Upper lobe of right lung (tissue), 1 donor: ENCODE measurements at places on chromosomes 3 and 15. TPM values are rescaled to one million over a fixed set of nuclear protein-coding genes. Genes with fewer than 3 reads are reported as not detected.

DNA sequence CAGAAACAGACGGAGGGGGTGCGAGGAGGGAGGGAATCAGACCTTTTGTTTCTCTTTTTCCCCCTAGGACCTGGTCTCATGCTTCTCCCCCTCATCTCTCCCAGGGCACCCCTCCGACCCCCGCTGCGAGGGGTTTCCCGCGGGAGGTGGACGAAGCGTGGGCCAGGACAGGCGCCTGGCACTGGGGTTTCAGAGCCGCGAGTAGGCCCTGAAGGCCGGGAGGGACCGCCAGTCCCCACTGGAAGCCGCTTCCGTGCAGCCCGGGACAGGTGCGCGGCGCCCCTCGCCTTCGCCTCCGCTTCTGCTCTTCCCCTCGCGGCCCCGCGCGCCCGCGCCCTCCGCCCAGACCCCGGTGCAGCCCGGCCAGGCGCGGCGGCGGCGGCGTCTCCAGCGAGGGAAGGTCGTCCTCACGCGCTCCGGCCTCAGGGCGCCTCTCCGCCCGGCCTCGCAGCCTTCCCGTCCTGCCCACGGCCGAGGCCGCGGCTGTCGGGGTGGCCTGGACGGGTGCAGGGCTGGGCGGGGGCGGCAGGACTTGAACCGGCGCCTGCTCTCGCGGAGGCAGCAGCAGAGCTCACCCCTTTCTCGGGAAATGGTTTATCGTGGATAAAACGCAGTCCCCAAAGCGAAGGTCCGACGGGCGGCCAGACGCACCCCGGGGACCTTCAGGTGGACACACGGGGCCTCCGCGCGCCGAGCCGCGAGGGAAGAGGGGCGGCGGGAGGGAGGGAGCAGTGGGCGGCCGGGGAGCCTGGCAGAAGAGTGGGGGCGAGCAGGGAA, 31.5 kb upstream of the ADAMTS17 start:
- H3K4me1 ChIP-seq: no peaks in the 10 kb centered on the region
- H3K27me3 ChIP-seq: peaks cover 32% of the 10 kb centered on the region
- peak overlapping the region; percentile 44 for H3K4me3 ChIP-seq
- no peaks in the 10 kb centered on the region for H3K36me3 ChIP-seq
- DNase-seq: no peak

DNA sequence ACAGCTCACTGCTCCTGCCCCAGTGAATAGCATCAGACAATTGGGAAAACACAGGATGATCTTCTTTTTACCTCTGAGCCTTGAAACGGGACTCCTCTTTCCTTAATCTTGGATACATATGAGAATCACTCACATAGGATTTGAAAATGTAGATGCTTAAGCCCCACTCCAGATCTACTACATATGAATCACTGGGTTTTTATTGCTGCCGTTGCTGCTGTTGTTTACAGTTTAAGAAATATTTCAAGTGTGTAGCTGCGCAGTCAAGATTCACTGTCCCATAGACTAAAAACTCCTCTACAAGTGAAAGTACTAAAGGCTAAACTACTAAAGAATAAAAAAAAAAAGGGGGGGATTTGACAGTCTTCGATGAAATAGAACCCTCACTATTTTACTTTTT, 765.9 kb downstream of the NTRK3 start:
- H3K36me3 ChIP-seq: no peaks in the 10 kb centered on the region
- no peak for DNase-seq

DNA sequence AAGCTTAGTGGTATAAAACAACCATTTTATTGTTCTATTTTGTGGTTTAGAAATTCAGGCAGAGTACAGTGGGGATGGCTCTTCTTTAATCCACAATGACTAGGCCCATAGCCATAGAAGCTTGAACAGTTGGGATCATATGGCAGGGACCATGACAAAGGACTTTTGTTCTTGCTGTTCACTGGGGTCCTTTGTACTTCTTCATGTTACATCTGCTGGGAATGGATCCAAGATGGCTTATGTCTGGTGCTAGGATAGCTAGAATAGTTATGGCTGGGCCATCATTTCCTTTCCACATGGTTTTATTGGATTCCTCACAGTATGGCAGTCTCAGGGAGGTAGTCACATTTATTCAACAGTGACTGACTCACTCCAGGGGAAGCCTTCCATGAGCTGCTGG, 427.9 kb upstream of the AGTR1 start:
- DNase-seq: no peak
- H3K4me1 ChIP-seq: no peaks in the 10 kb centered on the region
- no peaks in the 10 kb centered on the region for H3K27me3 ChIP-seq
- no peaks in the 10 kb centered on the region for H3K36me3 ChIP-seq
- H3K4me3 ChIP-seq: no peak overlapping the region
- H3K27ac ChIP-seq: no peak overlapping the region

- H3K4me3 ChIP-seq: no peak overlapping the region
- DNase-seq: no peak
Observed at GRCh38 chr3:108985844-108986243, 32.2 kb upstream of the GUCA1C start.

DNA sequence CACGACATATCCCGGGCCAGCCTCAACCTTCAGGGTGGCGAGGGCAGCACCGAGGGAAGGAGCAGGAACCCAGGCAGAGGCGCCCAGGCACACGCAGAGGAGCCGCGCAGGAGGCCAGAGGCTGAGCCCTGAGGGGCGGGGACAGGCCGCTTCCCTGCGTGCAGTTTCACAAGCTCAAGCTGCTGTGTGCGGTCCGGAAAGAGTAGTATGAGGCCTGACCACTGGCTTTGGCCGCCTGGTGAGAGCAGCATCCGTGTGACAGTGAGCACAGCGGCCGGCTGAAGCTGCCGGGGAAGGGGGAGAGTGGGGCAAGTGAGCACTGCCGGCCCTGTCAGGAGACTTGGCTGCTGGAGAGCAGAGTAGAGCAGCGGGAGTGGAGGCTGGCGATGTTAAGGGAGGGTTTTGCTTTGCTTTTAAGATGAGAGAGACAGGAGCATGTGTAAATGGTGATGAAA, 8.7 kb downstream of the ZDHHC19 start:
- no peaks in the 10 kb centered on the region for H3K36me3 ChIP-seq
- peaks cover 6% of the 10 kb centered on the region for H3K4me1 ChIP-seq
- H3K4me3 ChIP-seq: no peak overlapping the region
- peak; percentile 81 for DNase-seq
- H3K27me3 ChIP-seq: no peaks in the 10 kb centered on the region
- H3K27ac ChIP-seq: peak overlapping the region; percentile 2

GRCh38 chr15:96186105-96186504, 144.4 kb upstream of the NR2F2 start:
- no peaks in the 10 kb centered on the region for H3K36me3 ChIP-seq
- no peak for DNase-seq
- H3K4me3 ChIP-seq: no peak overlapping the region
- peaks cover 5% of the 10 kb centered on the region for H3K4me1 ChIP-seq
- H3K27me3 ChIP-seq: no peaks in the 10 kb centered on the region
- no peak overlapping the region for H3K27ac ChIP-seq

DNA sequence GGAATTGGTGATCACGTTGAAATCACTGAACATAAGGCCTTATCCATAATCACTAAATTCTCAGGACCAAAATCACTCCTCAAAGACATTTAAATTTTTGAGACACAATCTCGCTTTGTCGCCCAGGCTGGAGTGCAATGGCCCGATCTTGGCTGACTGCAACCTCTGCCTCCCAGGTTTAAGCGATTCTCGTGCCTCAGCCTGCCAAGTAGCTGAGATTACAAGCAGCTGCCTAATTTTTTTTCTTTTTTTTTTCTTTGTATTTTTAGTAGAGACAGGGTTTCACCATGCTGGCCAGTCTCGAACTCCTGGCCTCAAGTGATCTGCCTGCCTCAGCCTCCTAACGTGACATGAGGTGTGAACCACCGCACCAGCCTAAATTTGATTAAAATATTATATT, 61.7 kb downstream of the PLOD2 start:
- no peak for DNase-seq
- H3K27ac ChIP-seq: no peak overlapping the region
- no peaks in the 10 kb centered on the region for H3K4me1 ChIP-seq
- no peaks in the 10 kb centered on the region for H3K36me3 ChIP-seq

DNA sequence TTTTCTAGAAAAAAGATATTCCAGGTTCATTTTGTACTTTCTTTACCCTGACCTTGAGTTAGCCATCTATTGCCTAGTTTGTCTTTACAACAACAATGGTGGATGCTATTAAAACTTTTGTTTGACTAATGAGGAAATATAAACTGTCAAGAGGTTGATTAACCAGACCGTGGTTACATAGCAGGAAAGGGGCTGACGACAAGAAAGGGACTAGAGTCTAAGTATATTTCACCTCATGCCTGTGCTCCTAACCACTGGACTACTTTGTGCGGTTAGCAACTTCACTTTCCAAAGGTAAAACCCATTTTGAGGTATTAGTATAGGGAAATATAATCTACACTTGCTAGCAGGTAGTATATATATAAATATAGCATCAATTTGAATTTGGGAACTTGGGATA, 327.1 kb downstream of the SATB1 start:
- H3K27me3 ChIP-seq: no peaks in the 10 kb centered on the region
- H3K27ac ChIP-seq: no peak overlapping the region
- no peak overlapping the region for H3K4me3 ChIP-seq
- no peaks in the 10 kb centered on the region for H3K4me1 ChIP-seq
- no peak for DNase-seq
- no peaks in the 10 kb centered on the region for H3K36me3 ChIP-seq

DNA sequence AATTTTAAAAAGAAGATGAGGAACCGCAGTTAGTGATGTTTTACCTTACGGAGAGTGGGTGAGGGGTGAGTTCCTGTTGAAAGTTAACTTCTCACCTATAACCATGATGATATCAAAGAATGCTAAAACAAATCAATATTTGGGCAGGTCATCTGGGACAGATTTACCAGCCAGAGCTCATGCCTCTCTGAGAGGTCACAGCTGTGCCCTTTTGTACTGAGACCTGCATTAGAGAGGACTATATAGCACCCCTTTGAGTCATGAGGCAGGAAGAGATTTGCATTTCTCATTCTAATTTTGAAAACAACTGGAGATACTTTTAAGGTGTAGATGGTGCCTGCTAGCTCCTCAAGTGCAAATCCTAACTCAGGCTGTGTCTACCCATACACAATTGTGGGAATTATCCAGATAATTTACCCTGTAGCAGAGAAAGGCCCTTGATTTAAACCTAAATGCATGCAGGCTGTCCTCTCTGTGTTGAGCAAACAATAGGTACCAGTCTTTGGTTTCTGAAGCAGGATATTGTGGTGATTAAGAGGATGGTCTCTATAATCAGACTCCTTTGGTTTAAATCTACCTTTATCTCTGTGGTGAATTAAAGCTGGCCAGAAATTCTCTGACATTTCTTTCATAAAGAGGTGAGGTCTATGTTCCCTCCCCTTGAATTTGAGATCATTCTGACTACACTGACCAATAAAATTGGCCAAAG, 5.8 kb upstream of the TM4SF4 start:
- no peak for DNase-seq
- H3K27ac ChIP-seq: no peak overlapping the region
- H3K4me3 ChIP-seq: no peak overlapping the region
- no peaks in the 10 kb centered on the region for H3K36me3 ChIP-seq

GRCh38 chr3:29410660-29411405, 130.0 kb downstream of the RBMS3 start:
- no peak overlapping the region for H3K27ac ChIP-seq
- no peak for DNase-seq
- H3K4me3 ChIP-seq: no peak overlapping the region
- peaks cover 30% of the 10 kb centered on the region for H3K4me1 ChIP-seq

- H3K36me3 ChIP-seq: no peaks in the 10 kb centered on the region
- H3K27me3 ChIP-seq: no peaks in the 10 kb centered on the region
- H3K4me3 ChIP-seq: no peak overlapping the region
- no peak overlapping the region for H3K27ac ChIP-seq
Observed at GRCh38 chr3:15527031-15527459, 5.5 kb upstream of the COLQ start.

GRCh38 chr3:157182879-157183278, 22.9 kb upstream of the CCNL1 start:
- no peaks in the 10 kb centered on the region for H3K36me3 ChIP-seq
- no peaks in the 10 kb centered on the region for H3K27me3 ChIP-seq
- H3K4me1 ChIP-seq: no peaks in the 10 kb centered on the region
- no peak for DNase-seq
- H3K27ac ChIP-seq: no peak overlapping the region

DNA sequence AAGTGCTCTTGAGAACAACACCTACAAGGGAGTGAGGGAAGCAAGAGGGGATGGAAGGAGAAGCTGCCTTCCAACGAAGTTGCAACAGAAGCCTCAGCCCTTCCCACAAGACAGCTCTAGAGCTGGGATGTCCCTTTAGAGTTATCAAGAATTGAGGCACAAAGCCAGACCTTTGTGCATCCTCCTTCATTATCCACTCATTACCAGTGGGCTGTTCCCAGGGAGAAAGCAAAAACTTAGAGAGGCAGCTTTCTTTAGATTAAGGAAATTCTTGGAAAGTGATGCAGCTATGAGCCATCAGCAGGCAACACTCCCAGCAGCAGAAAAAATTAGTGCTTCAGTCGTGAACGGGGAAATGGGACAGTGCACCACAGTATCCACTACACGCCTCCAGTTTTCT, 10.6 kb upstream of the CD96 start:
- DNase-seq: no peak
- no peak overlapping the region for H3K4me3 ChIP-seq
- no peaks in the 10 kb centered on the region for H3K4me1 ChIP-seq
- no peak overlapping the region for H3K27ac ChIP-seq
- no peaks in the 10 kb centered on the region for H3K27me3 ChIP-seq

- H3K4me1 ChIP-seq: peaks cover 22% of the 10 kb centered on the region
- peaks cover 9% of the 10 kb centered on the region for H3K27me3 ChIP-seq
- no peak for DNase-seq
- H3K36me3 ChIP-seq: no peaks in the 10 kb centered on the region
Observed at GRCh38 chr15:48965972-48966371, 2.3 kb upstream of the SHC4 start.

DNA sequence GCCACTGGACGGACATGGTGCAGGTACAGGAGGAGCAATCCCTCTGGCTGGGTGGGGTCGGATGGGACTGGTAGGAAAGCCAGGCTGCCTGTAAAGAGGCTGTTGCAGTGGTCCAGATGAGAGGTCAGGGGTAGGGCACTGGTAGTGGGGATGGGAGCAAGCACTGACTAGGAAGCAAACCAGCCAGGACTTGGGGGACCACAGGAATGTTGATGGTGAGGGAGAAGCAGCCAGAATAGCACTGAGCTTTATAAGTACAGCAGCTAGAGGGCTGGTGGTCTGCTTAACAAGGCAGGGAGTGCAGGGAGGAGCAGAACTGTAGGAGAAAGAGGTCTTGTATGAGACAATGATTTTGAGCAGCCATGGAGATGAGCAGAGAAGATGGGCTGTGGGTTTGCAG, 38.7 kb upstream of the PTPN23 start:
- no peaks in the 10 kb centered on the region for H3K27me3 ChIP-seq
- peaks cover 77% of the 10 kb centered on the region for H3K36me3 ChIP-seq
- no peaks in the 10 kb centered on the region for H3K4me1 ChIP-seq

- no peaks in the 10 kb centered on the region for H3K27me3 ChIP-seq
- H3K27ac ChIP-seq: peak overlapping the region; percentile 55
- H3K4me1 ChIP-seq: peaks cover 23% of the 10 kb centered on the region
- DNase-seq: peak; percentile 67
- H3K4me3 ChIP-seq: peak overlapping the region; percentile 63
Observed at GRCh38 chr3:61563313-61564271, 2.2 kb downstream of the PTPRG start.

UROC1 gene
- not detected for total RNA-seq

ZNF710 gene
- 47.9 TPM for total RNA-seq

MOBP gene
- total RNA-seq: not detected

DAZL gene
- total RNA-seq: not detected

IL1RAP gene
- 34.6 TPM for total RNA-seq

COL6A5 gene
- 6.3 TPM for total RNA-seq

CCNB2 gene
- total RNA-seq: 1.7 TPM

CCDC39 gene
- not detected for total RNA-seq

NR2E3 gene
- total RNA-seq: 0.26 TPM

FBXL22 gene
- total RNA-seq: 0.98 TPM

SERPINI1 gene
- total RNA-seq: 7.1 TPM

HRH1 gene
- total RNA-seq: 12.0 TPM

CHL1 gene
- 16.0 TPM for total RNA-seq
